ENCODE measurements at places on chromosomes 3 and 15. TPM values are rescaled to one million over a fixed set of nuclear protein-coding genes. Genes with fewer than 3 reads are reported as not detected.

TRIM59 gene
- total RNA-seq, result 5.8 TPM

IMPG2 gene
- 0.86 TPM for total RNA-seq

PLSCR4 gene
- total RNA-seq, result 25.5 TPM

MYH15 gene
- total RNA-seq, result 0.95 TPM

TUSC7 gene
- total RNA-seq, result not detected

TMEM212 gene
- total RNA-seq, result not detected

PLA2G4E gene
- total RNA-seq, result not detected

ROBO2 gene
- total RNA-seq, result 0.17 TPM

TRA2B gene
- total RNA-seq, result 117 TPM

LYZL4 gene
- not detected for total RNA-seq

GCSAM gene
- total RNA-seq, result not detected

SYNPR gene
- not detected for total RNA-seq

HESX1 gene
- 0.79 TPM for total RNA-seq
